MCF 10A (cell line): ENCODE measurements at places on chromosomes 2 and 18.

DNA sequence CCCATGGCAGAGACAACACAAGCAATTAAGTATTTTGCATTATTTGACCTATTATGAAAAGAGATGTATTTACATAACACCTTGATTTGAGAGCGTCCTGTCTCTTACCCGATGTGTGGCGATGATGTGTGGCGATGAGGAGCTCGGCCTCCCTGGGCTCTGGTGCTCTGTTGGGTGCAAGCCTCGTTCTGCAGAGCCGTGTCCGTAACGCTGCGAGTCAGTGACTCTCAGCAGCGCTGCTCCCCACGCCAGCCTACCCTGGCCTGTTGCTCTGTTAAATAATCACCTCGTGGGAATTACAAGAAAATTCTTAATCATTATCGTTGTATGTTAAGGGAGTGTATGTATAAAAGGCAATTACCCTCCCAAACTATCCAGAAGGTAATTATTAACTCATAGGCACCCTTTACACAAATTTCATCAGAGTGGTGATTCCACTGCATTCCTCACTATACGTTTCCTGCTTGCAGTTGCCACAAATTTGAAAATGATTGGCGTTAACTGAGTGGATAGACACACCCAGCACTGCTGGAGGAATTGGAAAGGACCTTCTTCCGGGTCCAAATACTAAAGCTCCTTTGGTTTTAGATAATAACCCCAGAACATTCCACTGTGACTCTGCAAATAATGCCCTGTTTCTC lies 52.0 kb upstream of the NFATC1 start:
- H3K27me3 ChIP-seq: no peaks in the 10 kb centered on the region
- peaks cover 44% of the 10 kb centered on the region for H3K36me3 ChIP-seq
- H3K4me3 ChIP-seq: no peak overlapping the region
- no peak for DNase-seq
- no peak overlapping the region for H3K27ac ChIP-seq

DNA sequence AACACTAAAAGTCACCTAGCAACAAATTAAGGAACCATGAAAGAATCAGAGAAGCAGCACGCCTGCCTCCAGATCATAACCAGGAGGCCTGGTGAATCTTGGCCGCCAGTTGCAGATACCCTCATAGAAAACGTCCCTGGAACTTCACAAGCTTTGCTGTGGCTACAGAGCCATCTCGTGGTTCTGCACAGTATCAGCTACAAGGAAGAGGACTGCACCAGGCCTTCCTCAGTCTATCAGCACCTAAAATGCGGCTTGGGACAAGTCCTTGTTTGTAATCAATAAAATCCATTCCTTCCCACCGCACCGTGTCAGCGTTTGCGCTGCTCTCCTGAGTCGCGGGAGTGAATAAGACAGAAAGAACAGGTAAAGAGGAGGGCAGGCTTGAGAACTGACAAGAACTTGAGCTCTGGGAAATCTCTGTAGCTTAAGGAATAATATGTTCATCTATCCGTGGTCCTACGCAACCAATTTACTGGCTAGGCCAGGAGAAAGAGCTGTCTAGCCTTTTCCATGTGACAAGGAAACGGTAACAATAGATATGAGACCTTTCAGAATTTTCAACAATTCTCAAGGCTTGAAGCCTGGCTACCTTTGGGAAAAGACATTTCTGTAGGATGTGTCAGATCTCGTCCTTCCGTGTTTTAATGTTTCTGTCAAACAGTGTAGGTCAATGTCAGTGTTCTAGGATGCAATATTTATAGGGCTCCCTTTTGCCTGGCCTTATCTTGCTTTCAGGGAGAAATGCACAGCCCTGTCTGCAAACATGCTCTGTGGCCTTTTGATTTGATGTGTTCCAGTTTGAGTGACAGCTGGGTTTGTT lies 128.5 kb upstream of the RAB12 start:
- H3K4me1 ChIP-seq: peaks cover 5% of the 10 kb centered on the region
- H3K27me3 ChIP-seq: peaks cover 26% of the 10 kb centered on the region
- no peaks in the 10 kb centered on the region for H3K36me3 ChIP-seq

DNA sequence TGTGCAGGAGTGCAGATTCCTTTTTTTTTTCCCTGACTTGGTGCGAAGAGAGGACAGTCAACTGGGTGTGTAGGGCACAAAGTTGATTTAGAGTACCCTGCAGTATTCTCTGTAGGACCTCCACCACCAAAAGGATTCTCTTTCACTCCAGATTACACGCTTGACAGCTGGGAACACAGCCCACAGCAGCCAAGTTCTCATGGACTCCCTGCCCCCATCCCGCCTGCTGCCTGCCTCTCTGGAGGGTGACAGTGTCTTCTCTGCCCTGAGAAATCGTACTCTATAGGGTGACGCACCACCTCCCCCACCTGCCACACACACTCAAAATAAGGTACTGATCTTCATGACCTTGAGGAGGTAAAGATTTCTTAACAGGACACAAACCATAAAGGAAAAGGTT lies 26.6 kb upstream of the IHH start:
- H3K27me3 ChIP-seq: no peaks in the 10 kb centered on the region
- H3K36me3 ChIP-seq: peaks cover 5% of the 10 kb centered on the region
- no peak overlapping the region for H3K27ac ChIP-seq
- no peak overlapping the region for H3K4me3 ChIP-seq
- H3K4me1 ChIP-seq: no peaks in the 10 kb centered on the region

DNA sequence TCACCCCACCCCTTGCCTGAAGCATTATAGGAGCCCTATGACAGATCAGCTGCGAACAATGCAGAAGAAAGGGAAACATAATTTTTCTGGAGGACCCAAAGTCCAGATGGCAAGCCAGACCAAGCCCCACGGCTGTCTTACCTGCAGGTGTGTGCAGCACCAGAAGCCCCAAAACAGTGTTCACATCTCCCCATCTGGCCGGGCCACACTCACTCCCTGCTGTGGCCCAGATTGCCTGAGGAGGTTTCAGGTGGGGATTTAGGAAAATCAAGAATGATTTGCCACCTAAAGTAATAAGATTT lies 11.7 kb upstream of the STK17B start:
- no peak for DNase-seq
- H3K27ac ChIP-seq: no peak overlapping the region

- no peaks in the 10 kb centered on the region for H3K27me3 ChIP-seq
- H3K4me1 ChIP-seq: no peaks in the 10 kb centered on the region
- no peak for DNase-seq
- H3K27ac ChIP-seq: no peak overlapping the region
- no peak overlapping the region for H3K4me3 ChIP-seq
Observed at GRCh38 chr2:98579926-98580325, 28.4 kb downstream of the COA5 start.

DNA sequence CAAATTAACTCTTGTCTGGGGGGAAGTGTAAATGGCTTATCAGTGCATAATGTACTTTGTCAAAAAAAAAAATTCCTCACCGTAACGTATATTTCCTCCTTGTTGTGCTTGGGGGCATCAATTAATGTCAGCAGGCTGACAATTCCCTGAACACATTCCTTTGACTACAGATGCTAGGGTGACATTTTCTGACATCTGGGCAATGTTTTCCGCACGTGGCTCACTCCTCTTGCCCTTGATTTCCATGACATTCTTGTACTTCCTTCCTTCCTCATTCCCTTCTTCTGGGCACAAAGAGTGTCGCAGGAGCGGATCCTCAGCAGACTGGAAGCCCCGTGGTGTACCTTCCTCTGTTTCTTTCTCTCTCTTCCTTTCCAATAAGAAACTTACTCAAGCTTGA lies 173.7 kb downstream of the SP3 start:
- peaks cover 41% of the 10 kb centered on the region for H3K27me3 ChIP-seq
- no peak overlapping the region for H3K4me3 ChIP-seq
- no peak for DNase-seq
- H3K27ac ChIP-seq: no peak overlapping the region
- no peaks in the 10 kb centered on the region for H3K4me1 ChIP-seq
- H3K36me3 ChIP-seq: no peaks in the 10 kb centered on the region
